Anterior cingulate cortex (tissue), 58 donors: ENCODE measurements at places on chromosomes 6 and 20.
A peak's percentile ranks its signal among the peaks of the same experiment; 100 is the strongest.

GRCh38 chr6:3777730-3778461 is 26.4 kb upstream of the PXDC1 start:
- DNase-seq: no peak

DNA sequence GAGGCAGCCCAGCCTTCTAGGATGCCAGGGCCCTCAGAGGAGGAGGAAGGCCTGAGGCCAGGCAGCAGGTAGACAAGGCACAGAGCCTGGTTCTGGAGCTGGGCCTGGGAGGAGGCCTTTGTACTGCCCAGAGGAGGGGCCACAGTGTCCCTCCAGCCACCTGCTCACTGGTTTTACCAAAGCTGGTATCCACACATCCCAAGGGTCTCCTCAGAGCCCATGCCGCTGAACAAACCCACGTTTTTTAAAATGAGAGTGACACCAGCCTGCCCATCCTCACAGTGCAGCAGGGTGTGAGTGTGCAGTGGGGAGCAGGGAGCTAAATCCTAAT is 162.7 kb downstream of the LY86 start:
- no peak for DNase-seq

DNA sequence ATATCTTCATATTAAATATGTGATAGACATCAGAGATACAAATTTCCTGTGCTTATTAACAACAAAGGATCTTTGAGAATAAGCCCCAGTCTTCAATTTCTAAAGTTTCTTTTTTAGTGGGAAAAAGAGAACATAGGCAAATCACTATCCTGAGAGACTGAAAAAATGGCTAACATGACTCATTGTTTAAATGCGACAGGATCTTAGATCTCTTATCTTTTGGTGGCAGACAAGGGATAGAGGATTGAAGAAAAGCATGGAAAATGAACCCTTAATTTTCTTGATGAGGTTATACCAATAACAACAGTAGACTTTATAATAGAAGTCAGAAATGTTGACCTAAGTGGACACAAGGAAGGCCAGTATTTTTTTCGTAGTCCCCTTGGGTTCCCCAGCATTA is 178.6 kb upstream of the MAP3K7 start:
- no peak for DNase-seq

- no peak for DNase-seq
Measured at GRCh38 chr6:70133246-70133645, 169.6 kb downstream of the COL9A1 start.

GRCh38 chr6:115766745-115767462 is 293.8 kb downstream of the FRK start:
- DNase-seq: no peak

DNA sequence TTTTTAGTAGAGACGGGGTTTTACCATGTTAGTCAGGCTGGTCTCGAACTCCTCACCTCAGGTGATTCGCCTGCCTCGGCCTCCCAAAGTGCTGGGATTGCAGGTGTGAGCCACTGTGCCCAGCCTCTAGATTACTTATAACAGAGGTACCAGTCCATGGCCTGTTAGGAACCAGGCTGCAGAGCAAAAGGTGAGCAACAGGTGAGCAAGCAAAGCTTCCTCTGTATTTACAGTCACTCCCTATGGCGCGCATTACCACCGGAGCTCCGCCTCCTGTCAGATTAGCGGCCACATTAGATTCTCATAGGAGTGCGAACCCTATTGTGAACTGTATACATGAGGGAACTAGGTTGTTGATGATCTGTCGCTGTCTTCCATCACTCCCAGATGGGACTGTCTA is 178.0 kb upstream of the SALL4 start:
- DNase-seq: no peak

- peak; percentile 70 for DNase-seq
Measured at GRCh38 chr6:34412016-34412415, 13.9 kb downstream of the RPS10 start.

GRCh38 chr6:52574709-52575501 is 2.0 kb downstream of the TRAM2 start:
- DNase-seq: no peak

DNA sequence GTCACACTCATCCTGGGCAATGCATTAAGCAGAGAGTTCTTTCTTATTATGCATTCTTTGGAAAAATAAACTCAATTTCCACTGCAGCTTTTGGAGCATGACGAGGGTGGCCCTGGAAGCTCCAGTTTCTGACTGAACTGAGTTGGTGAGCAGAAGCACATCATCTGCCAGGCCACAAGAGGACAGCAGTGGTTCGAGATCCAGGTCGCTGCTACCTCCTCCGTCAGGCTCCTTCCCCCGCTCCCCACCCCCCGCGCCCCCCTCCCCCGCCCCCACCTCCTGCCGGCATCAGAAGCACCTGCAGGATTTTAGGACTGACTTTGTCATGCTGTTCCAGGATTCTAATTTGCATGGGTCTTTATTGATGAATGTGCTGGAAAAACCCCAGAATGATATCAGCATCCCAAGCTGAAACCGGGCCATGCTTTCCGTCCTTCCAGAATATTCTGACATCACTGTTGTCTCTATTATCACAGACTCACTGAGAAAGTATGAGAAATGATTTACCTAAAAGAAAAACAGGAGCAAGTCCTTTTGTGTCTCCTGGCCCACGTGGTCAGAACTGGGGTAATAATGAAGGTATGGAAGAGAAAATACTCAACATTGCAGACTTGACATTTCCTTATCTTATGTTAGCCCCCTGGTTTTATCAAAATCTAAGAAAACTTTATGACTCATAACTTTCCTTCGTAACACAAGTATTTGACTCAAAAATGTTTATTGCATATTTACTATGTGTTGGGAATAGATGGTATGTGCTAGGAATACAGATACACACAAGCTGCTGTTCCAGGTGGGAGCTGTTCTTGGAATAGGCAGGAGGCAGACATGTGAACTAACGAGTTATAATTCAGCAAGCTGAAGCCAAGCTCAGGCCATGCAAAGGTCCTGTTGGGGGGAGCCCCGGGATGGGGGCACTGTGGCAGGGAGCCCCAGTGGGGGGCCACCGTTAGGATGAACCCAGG is 220.2 kb upstream of the EXOC2 start:
- DNase-seq: no peak

DNA sequence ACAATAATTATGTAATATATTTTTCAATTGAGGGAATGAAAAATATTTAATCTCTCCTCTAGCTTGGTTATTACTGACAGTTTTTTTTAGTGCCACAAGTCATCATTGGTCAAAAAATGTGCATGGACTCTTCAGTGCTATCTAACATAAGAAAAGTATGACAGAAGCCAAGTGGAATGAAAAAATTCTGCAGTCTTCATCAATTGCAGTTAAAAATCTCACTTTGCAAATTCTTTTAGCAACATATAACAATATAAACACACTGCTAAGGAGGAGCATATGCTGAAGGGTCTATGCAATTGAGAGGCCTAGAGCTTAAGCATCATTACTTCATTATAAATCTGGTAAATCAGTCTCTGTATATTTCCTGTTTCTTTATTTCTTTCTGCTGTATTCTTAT is 175.1 kb downstream of the ARHGAP18 start:
- DNase-seq: no peak

DNA sequence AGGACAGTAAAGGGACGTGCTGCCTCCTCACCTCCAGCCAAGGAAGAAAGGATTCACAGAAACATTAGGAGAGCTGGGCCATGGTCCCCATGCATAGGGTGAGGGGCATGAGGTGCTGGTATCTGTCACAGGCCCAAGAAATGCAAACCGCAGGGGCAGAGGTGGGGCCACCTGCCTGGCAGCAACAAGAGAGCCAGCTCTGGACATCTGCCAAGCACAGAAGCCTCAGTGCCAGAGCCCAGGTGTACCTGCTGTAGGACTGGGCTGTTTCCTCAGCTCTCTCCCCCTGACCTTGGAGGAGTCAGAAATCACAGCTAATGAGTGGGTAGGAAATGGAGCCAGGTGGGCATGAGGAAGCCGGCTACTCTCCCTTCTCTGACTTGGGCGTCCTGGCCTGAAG is 45.3 kb downstream of the SLC2A12 start:
- no peak for DNase-seq

DNA sequence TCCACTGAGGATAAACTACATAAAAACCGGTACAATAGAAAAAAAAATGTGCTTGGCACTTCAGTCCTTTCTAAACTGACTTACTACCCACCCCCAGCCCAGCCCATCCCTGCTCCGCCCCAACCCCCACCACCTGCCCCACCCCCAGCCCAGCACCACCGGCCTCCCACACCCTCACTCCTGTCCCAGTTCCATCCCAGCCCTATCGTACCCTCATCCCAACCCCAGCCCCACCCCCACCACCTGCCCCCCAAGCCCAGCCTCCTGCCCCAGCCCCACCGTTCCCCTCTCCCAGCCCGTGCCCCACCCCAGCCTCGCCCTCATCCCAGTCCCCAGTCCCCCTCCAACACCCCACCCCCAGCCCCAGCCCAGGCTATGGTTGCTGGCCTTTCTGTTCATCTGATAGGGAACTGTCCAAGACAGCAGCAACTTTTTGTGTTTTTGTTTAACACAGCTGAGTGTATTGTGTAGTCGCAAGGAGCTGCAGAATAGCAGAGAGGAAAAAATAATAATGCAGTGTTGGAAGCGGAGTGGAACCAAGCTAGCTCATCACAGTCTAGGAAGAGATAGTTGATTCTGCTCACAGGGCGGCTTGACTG is 61.9 kb downstream of the SASH1 start:
- no peak for DNase-seq

- no peak for DNase-seq
Measured at GRCh38 chr6:108947114-108947854, 99.1 kb downstream of the ARMC2 start.

DNA sequence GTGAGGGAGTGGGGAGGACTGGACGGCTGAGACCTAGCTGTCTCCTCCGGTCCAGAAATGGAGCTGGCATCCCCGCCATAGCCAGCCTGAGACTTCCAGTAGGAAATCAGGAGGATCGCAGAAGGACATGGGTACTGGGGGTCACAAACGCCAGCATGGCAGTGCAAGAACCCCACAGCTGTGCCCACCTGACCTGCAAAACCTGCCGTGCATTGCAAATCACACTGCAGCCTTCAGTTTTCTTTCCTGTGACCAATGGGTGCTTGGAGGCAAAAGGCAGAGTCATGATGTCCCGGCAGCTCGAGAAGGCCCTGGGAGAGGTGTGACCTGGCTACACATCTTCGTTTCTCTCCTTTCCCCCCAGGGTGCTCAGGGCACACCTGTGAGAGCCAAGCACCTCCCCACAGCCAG is 23.3 kb upstream of the PHACTR3 start:
- no peak for DNase-seq

DNA sequence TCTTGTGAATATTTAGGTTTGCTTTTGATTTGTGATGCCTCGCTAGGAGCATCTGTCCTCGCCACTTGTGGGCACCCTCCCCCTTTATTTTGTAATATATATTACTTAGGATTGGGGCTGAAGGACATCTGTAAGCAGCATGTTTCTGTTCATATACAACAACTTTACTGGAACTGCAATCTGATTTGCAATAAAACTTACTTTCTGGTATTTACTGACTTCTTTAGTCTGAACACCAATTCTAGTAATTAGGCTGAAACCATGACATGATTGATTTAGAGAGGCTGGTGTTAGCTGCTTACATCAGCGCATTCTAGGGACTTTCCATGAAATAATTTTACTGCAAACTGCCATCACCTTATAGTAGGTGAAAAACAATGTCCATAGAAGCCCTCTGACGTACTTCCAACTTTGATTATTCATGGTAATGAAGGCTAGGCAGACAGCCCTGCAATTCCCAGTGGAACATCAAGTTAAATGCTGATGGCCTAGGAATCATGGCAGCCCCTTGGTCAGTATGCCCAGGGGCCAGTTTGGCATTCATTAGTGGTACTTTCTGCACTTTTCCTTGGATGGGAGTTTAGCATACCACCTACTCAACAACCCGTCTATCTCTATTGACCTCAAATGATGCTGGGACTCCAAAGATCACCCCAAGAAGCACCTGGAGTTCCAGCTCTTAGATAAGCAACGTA is 132.9 kb upstream of the MCHR2 start:
- DNase-seq: no peak

- DNase-seq: no peak
Measured at GRCh38 chr6:144878577-144878976, 593.4 kb downstream of the UTRN start.

DNA sequence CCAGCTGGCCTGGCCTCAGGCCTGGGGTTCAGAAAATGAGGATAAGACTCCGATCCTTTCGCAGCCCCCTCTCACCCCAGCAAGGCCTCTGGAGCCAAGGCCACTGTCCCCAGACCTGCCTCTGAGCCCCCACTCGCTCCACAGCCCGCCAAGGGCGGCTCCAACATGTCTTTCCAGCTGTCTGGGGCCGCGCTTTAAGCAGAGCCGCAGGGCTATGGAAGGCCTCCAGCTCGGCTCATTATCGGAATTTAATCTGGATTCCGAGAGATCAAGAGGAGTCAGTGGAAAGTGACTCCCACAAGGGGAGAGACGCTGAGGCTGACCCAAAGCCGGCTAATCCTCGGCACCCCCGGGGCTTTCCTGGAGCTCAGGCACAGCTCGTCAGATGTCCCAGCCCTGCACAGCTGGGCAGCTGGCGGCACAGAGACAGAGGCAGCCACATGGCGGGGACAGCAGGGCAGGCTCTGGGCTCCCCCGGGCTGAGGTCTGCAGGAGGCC is 41.8 kb downstream of the BMP7 start:
- no peak for DNase-seq

GRCh38 chr6:142551274-142551811 is 249.5 kb downstream of the ADGRG6 start:
- DNase-seq: no peak

GRCh38 chr6:1066449-1067090 is 245.3 kb upstream of the FOXQ1 start:
- no peak for DNase-seq

GRCh38 chr6:31086788-31087440 is 25.5 kb downstream of the C6orf15 start:
- no peak for DNase-seq

- DNase-seq: no peak
Measured at GRCh38 chr6:163455552-163455951, 41.0 kb downstream of the QKI start.

DNA sequence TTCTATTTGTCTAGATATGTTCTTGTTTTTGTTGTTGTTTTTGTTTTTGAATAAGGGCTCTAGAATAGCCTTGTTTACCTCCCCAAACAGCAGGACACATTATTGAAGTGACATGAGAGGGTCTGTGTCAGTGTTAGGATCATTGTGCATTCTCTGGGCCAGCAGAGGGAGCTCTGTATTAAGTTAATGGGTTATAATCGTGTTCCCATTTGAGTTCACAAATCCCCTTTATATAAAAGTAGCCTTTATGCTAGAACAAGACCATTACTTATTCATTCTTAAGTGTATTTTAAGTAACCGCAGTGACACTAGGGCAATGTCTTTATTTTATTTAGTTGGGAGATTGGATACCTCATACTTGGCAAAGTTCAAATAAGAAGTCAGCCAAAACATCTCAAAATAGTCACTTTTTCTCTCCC is 44.8 kb downstream of the STK4 start:
- peak; percentile 4 for DNase-seq

DNA sequence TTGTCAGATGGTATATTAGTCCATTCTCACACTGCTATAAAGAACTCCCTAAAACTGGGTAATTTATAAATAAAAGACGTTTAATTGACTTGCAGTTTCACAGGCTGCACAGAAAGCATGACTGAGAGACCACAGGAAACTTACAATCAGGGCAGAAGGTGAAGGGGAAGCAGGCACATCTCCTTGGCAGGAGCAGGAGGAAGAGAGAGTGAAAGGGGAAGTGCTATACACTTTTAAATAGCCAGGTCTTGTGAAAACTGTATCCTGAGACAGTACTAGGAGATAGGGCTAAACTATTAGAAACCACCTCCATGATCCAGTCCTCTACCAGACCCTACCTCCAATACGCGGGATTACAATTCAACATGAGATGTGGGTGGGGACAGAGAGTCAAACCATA is 193.9 kb upstream of the KCNG1 start:
- DNase-seq: no peak
